ENCODE measurements at places on chromosomes 13 and 19.

DNA sequence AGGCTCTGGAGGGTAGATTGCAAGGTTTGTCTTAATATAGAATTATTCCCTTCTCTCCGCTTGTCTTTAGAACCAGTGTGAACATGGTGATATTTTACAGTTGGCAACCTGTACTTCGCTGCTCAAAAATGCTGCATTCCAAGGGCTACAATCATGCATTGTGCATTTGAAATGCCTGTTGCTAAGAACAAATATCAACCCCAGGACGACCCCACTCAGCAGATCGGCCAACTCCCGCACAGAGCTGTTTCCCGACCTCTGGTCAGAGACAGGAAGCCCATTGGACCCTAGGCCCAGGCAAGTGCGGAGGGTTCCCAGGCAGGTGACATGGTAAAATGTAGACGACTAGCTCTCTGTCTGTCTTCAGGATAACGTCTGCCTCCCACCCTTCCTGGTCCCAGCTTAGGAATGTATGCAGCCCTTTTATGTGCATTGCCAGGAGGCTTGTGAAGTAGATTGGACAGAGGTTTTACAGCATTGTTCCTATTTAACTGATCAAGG is 263.5 kb downstream of the FOXO1 start:
- DNase-seq: no peak

DNA sequence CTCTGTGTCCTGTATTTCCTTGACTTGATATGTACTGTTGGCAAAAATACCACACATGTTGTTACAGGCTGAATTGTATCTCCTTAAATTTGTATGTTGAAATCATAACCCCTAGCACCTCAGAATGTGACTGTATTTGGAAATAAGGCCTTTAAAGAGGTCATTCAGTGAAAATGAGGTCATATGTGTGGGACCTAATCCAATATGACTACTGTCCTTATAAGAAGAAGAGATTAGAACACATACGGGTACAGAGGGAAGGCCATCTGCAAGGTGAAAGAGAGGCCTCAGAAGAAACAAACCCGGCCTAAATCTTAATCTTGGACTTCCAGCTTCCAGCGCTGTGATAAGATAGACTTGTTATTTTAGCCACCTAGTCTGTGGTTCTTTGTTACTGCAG is 202.5 kb downstream of the NUFIP1 start:
- DNase-seq: no peak

- DNase-seq: no peak
Measured at GRCh38 chr19:1151037-1151724, 22.9 kb downstream of the SBNO2 start.

DNA sequence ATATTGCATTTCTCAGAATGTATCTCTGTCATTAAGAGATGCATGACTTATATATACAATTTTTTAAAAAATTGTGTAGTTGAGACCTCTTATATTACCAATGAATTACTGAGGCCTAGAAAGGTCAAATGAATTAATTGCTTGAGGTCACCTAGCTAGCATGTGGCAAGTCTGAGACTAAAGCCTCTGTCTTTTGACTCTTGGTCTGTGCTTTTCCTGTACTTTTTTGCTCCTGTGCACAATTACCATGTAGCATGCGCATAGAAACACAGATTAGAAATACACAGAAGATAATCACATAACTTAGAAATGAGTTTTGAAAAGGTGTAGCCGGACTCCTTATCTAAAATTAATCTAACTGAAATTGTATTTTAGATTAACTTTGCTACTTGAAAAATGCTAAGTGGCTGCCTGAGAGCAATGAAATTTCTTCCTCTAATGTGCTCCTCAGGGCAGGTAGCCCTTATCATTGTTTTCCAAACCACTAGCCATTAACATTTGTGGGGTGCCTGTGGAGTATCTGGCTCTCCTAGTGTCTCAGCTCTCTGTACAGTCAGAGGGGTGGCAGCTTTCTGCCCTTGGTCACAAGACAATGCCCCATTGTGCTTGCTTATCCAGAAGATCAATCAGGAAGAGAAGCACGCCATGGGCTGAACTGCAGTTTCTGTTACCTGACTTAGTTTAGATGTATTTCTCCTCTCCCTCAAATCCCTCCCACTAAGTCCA is 119.6 kb downstream of the RFC3 start:
- DNase-seq: no peak

GRCh38 chr13:93377196-93377595 is 150.6 kb downstream of the GPC6 start:
- no peak for DNase-seq

- no peak for DNase-seq
Measured at GRCh38 chr19:21586311-21587116, 81.1 kb downstream of the ZNF429 start.

GRCh38 chr13:35349052-35349451 is 127.4 kb downstream of the MAB21L1 start:
- no peak for DNase-seq

GRCh38 chr19:18291590-18292461 is 10.4 kb upstream of the JUND start:
- DNase-seq: peak; percentile 79

DNA sequence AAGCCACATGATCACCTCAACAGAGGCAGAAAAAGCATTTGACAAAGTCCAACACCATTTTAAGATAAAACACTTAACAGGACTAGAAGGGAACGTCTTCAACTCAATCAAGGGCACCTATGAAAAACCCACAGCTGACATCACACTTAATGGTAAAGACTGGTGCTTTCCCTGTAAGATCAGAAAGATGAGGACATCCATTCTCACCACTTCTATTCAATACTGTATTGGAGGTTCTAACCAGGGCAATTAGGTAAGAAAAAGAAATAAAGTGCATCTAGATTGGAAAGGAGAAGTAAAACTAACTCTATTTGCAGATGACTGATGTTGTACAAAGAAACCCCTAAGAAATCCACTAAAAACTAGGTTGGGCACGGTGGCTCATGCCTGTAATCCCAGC is 11.2 kb upstream of the AKAP8 start:
- no peak for DNase-seq

DNA sequence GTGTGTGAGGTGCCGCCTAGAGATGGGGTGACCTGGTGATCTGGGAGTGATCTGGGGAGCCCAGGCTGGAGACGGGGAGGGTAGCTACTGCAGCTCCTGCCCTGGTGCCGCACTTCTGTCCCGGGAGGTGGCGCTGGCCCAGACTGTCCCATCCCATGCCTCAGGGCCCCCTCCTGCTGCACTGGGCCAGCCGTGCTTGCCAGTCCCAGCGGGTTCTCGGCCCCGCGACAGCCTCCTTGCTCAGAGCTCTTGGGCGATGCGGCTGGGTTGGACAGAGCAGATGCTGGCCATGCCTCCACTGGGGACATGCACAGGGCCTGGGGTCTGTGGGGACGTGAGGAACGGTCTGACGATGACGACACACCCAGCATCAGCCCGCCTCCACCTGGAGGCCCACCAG is 2.5 kb downstream of the RAX2 start:
- no peak for DNase-seq

GRCh38 chr13:33016414-33017322 is at the start of gene KL:
TSS of gene KL (plus strand) at chr13:33016423. CDS start at chr13:33016441, 18 bp downstream.
- DNase-seq: no peak

DNA sequence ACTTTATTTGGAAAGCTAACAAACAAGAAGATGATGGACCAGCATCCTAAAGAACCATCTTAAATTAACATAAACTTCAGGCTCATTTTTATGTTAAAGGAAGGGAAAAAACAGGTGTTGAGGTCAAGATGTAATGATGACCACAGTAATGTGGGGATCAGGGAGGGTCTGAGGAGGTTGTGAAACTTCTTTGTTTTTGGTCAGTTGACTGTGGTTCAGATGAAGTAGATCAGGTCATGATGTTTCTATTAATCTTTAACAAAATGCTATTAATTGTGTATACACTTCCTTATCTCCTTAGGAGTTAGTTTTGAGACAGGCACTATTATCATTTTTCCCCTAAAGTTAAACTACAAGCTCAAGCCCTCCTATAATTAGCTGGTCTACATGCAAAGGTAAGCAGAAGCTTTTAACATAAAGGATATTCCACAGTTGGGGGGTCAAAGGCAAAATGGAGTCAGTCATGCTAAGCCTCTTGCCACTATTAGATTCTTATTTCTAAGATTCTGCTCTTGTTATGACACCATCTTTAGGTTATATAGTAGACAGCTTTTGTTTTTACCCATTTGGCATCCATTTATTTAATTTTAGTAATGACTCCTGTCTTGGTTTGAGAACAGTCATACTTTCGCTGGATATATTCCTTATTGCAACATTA is 800.1 kb upstream of the PCDH9 start:
- no peak for DNase-seq

DNA sequence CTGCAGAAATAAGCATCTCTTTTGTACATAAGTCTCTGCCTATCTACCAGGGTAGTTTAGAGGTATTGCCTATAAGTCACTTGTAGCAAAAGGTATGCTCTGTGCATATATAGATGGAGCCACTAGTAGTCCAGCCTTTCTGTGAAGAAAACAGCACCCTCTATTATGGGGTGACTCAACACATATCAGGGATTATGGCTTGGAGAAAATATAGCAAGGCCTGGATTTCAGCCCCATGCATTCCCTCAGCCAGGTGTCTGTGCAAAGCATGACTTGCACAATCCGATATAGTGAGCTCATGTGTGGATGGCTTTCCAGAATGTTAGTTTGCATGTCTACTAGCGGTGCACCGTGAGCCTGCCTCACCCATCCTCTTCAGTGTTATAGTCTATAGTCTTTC is 13.4 kb upstream of the NALCN start:
- no peak for DNase-seq

DNA sequence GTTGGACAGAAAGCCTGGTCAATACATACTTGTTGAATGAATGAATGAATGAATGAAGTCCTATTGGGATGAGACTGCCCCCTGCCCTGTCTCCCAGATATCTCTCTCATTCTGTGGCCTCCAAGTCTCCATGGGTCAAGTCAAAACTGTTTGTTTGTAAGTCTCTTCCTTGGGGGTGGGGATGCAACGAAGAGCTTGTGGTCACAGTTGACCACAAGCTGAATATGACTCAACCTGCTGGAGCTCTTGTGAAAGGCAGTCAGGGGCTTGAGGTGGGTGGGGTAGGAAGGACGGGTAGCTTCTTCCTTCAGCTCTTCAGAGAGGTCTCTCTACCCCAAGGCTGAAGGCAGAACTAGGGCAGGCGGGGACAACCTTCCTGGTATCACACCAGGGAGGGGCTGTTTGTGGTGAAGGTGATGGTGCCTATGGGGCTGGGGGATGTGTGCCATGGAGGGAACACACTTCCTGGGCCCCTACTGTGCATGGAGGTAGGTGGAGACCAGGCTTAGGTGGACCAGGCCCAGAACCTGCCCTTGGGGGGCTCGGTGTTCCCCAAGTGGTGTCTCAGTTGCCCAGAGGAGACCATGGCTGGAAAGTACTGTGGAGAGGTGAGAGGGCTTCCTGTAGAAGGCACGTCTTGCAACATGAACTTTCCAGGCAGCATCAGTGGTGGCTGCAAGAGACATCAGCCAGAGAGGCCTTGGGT is 8.0 kb downstream of the MYO1F start:
- DNase-seq: peak; percentile 37

DNA sequence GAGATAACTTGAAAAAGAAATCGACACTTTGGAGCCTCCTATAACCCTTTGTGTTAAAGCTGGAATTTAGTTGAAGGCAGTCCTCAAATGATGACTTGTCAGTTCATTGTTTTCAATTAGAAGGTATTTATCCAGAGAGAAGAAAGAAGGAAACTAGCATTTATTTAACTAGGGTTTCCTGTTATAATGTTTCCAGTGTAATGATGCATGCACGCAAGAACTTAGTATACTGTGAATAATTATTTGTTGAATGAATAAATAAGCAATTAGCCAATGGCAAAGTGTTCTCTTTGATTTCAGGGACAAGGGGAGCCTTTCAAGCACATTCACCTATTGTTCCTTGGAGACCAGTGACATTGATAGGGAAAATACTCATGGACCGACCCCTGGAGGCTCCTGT is 307.4 kb downstream of the KLF5 start:
- DNase-seq: no peak

DNA sequence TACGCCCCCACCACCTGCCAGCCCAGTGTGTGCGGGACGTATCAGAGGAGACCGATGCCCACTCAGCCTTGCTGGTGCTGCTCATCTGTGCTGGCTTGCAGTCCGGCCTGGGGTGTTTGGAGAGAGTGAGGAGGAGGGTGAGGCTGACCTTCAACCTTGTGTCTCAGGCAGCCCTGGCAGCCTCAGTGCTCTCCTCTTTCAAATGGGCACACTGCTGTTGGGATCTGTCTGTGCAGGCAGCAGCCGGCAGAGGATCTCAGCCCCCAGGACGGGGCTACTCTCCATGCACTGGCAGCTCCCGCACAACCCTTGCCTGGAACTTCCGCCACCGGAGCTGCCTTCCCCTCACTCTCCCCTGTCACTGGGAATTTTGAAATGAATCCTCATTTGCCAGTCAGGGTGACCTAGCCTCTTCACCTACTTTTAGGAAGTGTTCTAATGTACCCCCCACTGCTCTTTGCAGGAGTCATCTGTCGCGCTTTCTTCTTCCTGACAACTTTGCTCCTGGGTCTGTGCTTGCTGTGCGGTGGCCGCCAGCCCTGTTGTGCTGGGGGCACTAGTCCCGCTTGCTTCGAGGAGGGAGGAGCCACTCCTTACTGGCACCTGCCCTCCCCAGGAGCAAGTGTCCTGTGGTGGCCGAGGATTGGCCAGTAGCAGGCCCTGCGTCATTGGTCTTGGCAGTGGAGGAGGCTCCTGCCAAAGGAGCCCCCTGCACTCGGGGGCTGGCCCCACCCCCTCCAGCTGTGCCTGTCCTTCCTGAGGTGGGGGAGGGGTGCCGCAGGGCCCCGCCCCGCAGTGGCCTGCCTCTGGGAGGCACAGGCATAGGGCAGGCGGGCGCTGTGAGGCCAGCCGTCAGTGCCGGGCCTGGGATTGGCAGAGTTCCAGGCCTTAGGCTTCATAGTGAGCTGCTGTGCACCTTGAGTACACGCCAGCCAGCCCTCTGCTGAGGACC is 53.4 kb downstream of the TSSK6 start:
- no peak for DNase-seq

GRCh38 chr19:16890461-16891184 is 1.8 kb downstream of the F2RL3 start:
- DNase-seq: no peak

DNA sequence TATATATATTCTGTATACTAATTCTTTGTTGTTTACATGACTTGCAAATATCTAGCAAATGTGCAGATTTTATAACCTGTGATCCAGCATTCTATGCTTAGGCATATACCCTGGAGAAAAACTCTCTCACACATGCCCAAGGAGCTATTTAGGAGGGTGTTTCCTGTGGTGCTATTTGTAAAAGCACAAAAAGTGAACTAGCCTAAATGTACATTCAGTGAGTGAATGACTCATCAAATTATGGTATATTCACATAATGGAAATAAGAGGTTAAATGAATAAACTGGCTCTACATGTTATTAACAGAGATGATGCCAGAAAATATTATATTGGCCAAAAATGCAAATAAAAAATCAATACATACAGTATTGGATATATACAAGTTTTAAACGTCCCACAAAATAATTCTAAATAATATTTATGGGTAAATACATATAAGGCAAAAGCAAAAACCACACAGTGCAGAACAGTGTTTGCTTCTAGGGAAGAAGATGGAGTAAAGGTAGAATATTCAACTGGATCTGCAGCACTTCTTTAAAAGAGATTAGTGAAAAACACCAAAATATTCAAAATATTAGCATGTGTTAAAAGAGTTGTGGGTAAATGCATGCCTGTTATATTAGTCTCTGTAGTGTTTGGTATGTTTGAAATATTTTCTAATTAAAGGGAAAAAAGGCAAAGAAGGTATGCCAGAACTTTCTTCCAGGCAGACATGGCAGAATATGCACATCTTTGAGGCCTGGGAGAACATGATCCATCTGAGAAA is 344.7 kb downstream of the KLF5 start:
- DNase-seq: no peak

All from stimulated activated CD4-positive, alpha-beta T cell treated with anti-CD3 and anti-CD28 coated beads, Interleukin-2, amount 100 ng/mL, for 4 hours (primary cell).